ENCODE measurements at places on chromosomes 11 and 22.

DNA sequence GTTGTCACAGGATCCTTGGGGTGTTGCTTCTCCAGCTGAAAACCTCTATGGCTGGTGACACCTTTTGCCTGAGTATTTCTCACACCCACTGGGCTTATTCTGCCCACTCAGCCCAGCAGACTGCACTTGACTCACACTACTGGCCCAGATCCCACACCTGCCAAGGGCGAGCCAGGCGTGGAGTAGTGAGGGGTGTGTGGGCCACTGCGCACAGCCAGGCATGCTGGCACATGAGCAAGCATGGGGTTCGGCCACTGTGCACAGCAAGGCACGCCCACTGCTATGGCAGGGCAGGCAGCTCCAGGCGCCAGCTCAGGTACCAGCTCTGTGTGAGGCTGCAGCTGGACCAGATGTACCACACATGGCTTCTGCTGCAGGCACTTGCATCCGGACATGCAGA lies 116.5 kb upstream of the MTNR1B start:
- DNase-seq = no peak

GRCh38 chr22:35596821-35597220 lies 20.3 kb downstream of the MB start:
- DNase-seq = no peak

- no peak for DNase-seq
Observed at GRCh38 chr11:107719073-107719472, 7.2 kb upstream of the SLN start.

GRCh38 chr22:46737976-46738646 lies at the start of gene CERK:
Gene CERK, minus strand, starts transcription at chr22:46738252. Its CDS starts 104 bp downstream, at chr22:46738148.
- peak; percentile 70 for DNase-seq

- DNase-seq = peak; percentile 93
Observed at GRCh38 chr11:2699531-2700414, at the start of gene KCNQ1OT1. Gene KCNQ1OT1, minus strand, starts transcription at chr11:2699994.

DNA sequence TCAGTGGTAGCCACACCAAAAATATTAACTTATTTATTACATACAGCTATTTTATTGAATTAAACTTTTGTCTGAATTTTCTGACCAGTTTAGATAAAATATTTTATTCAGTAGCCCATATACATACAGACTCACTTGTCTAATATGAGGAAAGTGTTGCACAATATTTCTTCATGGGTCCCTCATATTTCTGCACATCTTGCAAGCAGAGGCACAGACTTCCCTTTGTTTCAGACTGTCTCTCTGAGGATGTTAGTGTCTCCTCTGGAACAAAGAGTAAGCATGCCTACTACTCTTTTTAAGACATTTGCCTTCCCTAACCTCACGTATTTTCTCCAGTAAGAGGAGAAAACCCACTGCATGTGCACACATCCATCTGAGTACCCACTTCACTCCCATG lies 81.2 kb downstream of the OR5AK2 start:
- peak; percentile 61 for DNase-seq

DNA sequence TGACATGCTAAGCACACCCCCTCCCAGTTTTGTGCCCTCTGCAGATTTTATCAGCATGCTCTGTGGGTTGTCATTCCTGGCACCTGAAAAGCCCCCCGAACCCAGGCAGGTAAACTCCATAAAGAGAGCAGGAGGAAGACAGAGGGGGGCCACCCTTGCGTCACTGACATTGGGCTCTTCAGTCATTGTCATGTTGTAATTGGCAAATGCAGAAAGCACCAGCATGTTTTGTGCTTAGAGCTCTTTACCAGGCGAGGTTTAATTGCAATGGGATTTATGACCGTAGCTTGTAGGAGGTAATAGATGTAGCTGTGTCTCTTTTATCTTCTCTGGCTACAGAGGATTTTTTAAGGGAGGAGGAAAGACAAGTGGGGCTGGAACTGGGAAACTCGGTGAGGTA lies 201.7 kb downstream of the GRIK4 start:
- DNase-seq = no peak
